NCI-H446 (cell line): ENCODE measurements at places on chromosomes 7 and 10.
A peak's percentile ranks its signal among the peaks of the same experiment; 100 is the strongest.

GRCh38 chr10:72097448-72098300 is 9.3 kb upstream of the SPOCK2 start:
- DNase-seq, result no peak

GRCh38 chr7:131904760-131905327 is 348.4 kb upstream of the PODXL start:
- DNase-seq, result no peak

- DNase-seq, result no peak
Observed at GRCh38 chr7:127996253-127997071, 34.8 kb downstream of the LRRC4 start.

DNA sequence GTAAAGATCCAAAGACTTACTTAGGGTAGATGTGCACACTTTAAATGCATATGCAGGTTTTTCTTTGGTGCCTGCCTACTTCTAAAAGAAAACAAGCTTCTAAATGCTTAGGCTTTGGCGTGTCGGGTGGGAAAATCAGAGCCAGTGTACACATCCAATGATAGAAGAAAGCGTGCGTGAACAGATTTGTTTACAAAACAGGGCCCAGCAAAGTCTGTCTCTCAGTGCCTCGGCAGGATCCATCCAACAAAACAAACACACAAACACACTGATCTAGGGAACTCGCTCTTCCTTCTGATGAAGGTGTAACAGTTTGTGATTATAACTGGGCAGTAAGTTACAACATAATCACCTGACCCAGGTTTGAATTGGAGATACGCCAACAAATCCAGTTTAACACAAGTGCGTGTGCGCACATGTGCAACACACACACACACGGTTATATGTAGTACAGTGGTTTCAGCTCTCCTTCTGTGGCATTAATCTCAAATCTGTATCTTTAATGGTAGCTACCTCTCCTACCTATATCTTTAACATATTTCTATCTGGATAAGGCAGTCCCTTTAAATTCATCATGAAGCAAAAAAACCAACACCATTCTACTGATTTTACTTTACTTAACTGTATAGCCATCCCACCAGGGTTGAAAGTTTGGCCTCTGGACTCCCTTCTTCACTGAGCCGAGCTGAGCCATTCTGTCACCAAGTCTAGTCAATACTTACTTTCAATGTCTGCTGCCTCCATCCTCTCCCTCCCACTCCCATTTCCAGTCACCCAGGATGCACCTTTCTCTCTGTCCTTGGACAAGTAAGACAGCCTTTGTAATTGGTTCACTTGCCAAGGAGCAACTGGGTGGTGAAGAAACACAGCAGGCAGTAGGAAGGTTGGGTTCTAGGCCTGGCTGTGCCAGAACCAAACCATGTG is 184.4 kb upstream of the KLF14 start:
- DNase-seq, result no peak

GRCh38 chr10:70892631-70893030 is 4.3 kb upstream of the PCBD1 start:
- DNase-seq, result no peak

DNA sequence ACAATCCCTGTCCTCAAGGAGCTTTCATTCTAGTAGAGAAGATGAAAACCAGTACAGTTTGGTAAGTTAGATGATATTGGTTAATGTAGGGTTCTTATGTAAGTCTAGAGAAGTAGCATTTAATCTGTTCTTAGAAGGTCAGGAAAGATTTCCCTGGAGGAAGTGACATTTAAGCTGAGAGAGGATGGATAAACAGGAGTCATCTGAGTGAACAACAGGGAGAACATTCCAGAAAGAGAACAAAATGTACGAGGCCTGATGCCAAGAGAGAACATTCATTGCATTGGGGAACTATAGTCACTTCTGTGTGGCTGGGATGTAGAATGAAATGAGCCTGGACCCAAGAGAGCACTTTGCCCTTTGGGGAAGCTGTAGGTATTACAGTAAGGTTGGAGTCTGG is 88.0 kb downstream of the CFTR start:
- DNase-seq, result no peak

DNA sequence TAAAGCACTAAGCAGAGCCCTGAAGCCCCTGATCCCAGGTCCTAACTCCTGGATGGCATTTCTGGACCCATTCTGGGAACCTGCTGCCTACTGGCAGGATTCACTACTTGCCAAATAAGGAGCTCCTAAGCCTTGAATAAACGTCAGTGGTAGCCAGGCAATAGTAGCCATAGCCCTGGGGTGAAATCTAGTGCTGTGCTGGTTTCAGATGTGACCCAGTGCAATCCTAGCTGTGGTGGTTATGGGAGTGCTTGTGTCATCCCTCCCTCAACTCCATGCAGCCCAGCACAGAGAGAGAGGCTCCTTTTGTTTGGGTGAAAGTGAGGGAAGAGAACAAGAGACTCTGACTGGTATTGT is 43.7 kb downstream of the PCLO start:
- DNase-seq, result no peak

- DNase-seq, result peak; percentile 64
Observed at GRCh38 chr7:35185908-35186731, 67.8 kb downstream of the TBX20 start.

DNA sequence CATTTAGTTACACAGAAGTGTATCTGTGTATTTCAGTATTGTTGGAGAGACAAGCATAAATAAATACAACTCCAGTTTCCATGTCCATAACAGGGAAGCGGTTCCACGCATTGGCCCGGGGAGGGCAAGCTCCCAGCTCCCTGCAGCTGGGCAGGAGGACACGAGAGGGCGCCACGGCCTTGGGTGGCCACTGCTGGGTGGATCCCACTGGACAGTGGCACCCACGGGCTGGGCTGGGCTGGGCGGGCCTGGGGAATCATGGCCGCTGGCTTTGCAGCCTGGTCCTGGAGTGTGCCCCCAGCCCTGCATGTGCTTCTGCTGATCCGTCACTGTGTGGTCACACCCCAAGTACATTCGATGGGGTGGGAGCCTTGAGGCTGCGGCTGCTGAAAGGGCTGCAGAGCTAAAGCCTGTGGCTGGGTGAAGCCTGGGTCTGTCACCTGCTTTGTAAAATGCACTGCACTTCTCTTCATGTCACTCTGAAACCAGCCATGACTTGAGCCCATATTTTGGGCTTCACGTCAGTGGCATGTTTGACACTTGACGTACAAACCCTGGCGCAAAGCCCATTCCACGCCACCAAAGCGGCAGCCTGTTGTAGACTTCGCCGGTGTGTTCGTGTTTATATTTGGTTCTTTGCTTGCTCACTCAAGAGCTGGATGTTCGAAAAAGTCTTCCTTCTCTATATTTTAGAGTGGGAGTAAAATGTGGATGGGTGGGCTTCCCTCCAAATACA is 27.5 kb downstream of the LRRC27 start:
- no peak for DNase-seq

GRCh38 chr7:101486433-101487104 is 123.9 kb downstream of the COL26A1 start:
- DNase-seq, result no peak

DNA sequence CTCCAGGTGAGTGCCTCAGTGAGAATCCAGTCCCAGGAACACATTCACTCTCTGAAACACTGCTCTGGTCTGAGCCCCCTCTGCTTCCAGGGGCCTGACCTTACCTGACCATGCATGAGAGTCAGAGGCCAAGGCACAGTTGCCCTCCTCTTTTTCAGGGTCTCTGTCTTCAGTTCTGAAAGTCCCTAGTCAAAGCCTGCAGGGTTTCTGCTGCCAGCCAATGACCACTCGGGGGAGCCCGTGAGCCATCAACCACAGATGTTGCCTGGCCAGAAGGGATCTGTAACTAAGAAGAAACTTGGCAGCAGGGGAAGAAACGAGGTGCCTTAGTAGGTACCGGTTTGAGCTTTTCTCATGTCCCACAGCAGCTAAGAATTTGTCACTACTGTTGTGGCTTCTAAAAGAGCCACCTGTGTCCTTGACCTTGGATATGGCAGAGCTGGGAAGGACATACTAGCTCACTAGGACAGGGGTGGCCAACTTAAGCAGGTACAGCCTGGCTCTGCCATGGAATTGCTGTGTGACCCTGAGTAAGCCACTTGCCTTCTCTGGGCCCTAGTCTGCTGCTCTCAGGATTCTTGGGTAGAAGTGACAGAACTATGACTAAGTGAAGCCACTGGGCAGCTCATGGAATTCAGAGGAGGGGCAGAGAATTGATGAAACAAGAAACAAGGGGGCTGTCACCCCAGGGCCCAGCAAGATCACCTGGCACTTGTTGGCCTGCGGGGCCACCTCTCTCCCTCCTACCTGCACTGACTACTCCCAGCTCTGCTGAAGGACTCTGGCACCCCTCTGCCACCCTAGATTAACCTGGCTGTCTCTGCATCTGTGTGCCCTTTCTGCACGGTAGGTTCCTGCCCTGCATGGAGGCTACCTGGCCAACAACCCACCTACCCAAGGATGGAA is 83.8 kb upstream of the GPR26 start:
- peak; percentile 10 for DNase-seq

DNA sequence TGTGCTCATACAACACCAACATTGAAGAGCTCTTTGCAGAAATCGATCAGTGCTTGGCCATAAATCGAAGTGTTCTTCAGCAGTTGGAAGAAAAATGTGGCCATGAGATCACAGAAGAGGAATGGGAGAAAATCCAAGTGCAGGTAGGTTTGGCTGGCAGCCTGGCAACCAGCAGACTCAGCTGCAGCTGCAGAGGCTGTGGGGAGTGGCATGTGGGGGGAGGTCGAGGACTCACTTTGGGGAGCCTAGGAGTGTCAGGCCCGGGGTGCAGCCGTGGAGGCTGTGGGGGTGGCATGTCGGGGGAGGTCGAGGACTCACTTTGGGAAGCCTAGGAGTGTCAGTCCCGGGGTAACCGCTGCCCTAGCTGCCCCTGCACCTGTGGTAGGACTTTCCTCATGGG is 35.1 kb downstream of the RNF32 start:
- no peak for DNase-seq

- DNase-seq, result no peak
Observed at GRCh38 chr10:127048630-127049029, 143.4 kb downstream of the DOCK1 start.

- DNase-seq, result no peak
Observed at GRCh38 chr10:3172081-3172445, 519 bp downstream of the PITRM1 start.

DNA sequence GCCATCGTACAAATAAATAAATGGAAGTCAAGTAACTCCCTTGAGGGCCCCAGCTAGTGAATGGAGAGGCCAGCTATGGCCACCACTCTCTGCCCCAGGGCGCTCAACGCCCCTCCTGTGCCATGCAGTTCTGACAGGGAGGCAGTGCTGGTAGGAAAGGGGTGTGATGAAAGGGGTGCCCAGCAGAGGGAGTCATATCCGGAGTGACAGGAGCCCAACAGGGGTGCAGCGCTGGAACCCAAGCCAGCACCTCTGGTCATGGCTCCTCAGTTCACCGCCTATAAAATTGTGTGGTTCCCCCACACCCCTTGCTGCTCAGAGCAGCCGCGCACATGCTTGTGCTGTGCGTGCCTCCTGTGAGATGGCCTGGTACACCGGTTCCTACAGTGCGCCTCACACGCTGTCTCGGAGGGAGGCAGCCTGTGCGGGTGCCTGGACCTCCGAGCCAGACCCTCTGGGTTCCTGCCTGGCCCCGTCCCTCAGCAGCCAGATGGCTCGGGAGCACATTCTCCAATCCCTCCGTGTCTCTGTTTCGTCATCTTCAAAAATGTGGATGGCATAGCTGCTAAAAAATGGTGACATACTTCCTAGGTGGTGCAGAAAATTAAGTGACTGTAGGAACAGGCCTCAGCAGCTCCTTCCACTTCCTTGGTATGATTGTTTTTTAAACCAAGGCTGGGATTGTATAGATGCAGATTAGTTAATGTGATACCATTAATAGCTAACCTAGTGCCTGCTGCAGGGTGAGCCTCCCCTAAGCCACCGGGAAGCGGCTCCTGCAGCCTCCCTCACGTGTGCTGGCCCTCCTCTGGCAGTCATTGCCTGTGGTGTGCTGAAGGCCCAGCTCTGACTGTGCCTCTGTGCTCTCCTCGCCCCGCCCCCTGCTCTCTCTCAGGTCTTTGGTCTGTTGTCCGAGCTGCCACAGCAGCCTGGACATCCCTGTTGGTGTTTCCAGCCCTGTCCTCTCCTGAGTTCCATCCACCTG is 125.8 kb downstream of the EGFR start:
- no peak for DNase-seq

DNA sequence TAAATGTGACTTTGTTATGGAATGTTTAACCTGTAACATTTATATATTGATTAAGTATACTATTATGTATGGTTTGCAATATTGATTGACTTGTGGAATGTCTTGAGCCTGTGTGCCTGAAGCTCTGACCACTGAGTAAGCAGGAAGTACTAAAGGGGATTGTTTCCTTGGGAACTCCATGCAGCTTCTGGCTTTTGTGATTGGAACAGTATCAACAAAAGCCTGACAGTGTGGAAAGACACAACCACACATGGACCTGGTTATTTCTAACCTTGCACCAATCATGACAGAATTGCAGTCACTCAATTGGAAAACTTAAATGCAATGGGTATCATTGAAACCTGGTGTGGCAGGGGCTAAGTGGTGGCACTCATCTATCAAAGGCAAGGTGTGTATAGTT is 45.5 kb upstream of the PIK3CG start:
- DNase-seq, result no peak

- DNase-seq, result no peak
Observed at GRCh38 chr10:77482072-77482471, 155.5 kb downstream of the KCNMA1 start.

DNA sequence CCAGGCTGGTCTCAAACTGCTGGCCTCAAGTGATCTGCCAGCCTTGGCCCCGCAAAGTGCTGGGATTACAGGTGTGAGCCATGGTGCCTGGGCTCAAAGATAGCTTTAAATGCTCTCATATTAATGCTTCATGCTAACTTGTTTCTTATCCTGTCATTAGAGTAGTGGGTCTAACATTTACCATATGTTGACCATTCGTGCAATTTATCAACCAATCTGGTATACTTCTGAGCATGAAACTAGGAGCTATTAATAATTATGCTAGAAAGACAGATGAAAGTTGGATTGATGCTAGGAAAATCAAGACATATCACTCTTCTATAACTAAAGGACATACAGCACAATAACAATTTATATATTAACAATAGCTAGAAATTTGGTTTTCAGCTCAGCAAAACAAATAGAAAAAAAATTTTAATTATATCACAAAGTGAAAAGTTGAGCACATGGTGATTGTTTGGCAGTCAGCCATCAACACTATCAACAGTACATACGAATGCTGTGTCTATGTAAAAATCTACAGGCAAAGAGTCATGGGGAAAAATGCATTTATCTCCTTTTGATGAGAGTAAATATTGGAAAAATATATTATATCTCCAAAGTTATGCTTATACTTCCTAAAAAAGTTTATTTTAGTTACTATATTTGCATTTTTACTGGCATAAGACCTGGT is 112.1 kb upstream of the ABCB5 start:
- DNase-seq, result peak; percentile 50

DNA sequence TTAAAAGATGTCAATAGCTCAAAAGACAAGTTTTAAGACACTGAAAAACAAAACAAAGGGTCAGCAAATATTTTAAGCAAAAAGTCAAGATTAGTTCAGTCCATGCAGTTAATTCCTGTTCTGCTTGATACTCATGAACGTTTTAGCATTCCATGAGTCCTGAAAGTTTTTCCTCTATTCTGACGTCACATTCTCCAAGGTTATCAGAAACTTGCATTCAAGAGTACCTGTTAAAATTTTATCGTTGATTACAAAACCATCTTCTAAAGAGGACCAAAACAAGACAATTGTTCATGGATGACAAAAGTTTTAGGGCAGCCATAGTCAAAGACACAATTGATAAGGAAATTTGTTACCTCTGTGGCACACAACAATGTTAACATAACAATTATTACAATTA is 52.5 kb upstream of the VOPP1 start:
- no peak for DNase-seq
